ENCODE measurements at places on chromosomes 7 and 10. TPM values are rescaled to one million over a fixed set of nuclear protein-coding genes. Genes with fewer than 3 reads are reported as not detected.
A peak's percentile ranks its signal among the peaks of the same experiment; 100 is the strongest.

DNA sequence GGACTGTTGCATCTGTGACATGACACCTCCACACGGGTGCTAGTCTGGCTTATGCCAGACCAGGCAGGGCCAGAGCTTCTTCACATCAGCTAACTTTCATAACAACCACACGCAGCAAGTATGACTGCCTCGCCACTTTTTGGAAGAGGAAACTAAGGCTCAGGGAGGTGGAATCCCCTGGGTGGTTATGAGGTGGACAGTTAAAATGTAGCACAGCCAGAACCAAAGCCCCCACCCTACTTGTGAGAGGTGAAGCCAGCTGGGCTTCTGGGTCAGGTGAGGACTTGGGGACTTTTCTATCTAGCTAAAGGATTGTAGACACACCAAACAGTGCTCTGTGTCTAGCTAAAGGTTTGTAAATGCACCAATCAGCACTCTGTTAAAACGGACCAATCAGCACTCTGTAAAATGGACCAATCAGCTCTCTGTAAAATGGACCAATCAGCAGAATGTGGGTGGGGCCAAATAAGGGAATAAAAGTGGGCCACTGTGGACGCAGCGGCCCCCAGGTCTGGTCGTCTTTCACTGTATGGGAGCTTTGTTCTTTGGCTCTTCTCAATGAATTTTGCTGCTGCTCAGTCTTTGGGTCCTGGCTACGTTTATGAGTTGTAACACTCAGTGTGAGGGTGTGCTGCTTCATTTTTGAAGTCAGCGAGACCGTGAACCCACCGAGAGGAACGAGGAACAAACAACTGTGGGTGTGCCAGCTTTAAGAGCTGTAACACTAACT is 171.0 kb downstream of the PTPN20 start:
- no peak for ATAC-seq

GRCh38 chr7:45028138-45028919 is 28.3 kb downstream of the CCM2 start:
- no peak for ATAC-seq

GRCh38 chr7:135320268-135320667 is 86.6 kb downstream of the STRA8 start:
- no peak for ATAC-seq

DNA sequence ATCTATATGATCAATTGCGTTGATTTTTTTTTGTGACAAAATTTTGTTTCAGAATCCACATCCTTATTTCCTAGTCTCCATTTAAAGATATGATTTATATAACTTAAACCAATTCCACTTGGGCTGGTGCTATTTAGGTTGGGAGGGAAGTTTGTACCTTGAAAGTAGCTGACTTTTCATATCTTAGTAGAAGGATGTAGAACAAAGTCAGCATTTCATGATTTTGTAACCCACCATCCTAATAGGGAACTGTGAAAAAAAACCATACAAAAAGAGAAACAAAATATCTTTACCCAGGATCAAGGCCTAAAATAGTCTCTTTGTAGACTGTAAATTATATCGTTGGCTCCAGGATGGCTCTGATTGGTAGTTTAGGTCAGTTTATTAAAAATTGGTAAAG is 8.3 kb downstream of the HECTD2 start:
- ATAC-seq: no peak

DNA sequence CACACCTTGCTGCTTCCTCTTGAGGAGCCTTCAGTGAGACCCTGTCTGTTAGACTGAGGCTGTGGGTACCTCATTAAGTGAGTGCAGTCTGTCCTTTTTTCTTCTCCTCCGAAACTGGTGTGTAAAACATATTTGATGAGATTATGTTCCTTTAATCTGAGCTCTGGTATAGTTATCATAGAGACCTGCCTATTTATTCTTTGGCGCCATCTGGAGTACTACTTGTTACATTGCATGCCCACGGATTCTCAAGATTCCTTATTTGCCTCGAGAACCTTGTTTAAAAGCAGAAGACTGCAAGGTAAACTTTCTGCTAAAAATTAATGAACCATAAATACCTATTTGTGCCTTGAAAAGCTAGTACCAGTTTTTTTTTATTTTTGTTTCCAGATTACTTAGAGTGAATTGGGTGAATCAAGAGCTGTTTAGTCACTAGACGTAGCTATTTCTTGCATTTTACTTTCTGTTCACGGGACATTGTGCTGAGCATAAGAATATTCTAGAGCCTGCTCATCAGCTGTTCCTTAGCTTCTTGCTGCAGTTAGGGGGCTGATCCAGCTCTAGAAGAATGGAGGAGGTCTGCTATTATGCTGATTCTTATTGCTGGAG is 16.9 kb upstream of the STMP1 start:
- peak; percentile 71 for ATAC-seq

- no peak for ATAC-seq
Observed at GRCh38 chr7:125122173-125122572, 192.5 kb upstream of the POT1 start.

DNA sequence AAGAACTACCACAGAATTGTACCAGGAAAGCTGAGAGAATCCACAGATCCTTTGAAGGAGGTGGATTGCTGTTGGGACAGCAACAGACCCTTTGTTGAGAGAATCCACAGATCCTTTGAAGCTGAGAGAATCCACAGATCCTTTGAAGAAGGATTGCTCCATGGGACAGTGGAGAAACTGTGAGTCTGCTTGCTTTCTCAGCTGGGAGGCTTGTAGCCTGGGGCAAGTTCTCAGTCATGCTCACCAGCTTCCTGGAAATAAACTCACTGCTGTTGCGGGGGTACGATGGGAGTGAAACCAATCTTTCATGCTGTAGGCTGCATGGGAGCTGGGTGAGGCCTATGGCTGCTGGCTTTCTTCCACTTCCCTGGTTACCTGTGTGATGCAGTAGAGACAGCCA is 106.3 kb downstream of the C7orf25 start:
- ATAC-seq: no peak

GRCh38 chr10:16854623-16855022 is 37.4 kb upstream of the RSU1 start:
- peak; percentile 63 for ATAC-seq

DNA sequence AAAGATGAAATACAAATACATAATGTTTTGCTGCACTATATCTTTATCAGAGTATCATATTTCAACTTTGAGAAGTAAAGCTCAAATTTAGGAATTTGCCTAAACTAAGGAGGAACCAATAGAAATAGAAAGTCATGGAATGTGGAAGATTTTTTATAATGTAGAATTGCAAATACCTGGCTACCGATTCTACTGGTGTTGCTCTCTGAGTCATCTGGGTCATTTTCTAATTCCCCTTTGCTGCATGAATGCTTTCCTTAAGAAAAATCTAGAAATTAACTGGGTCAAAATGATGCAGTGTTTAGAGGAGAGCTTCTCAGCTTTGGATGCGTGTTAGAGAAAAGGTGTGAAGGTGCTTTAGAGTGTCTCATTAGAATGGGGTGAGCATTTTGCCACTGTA is 568.9 kb upstream of the ANKRD30A start:
- ATAC-seq: no peak

- no peak for ATAC-seq
Observed at GRCh38 chr7:64905133-64905532, 2.1 kb downstream of the ZNF273 start.

GRCh38 chr7:144378651-144379050 is 23.4 kb downstream of the ARHGEF5 start:
- peak; percentile 85 for ATAC-seq

DNA sequence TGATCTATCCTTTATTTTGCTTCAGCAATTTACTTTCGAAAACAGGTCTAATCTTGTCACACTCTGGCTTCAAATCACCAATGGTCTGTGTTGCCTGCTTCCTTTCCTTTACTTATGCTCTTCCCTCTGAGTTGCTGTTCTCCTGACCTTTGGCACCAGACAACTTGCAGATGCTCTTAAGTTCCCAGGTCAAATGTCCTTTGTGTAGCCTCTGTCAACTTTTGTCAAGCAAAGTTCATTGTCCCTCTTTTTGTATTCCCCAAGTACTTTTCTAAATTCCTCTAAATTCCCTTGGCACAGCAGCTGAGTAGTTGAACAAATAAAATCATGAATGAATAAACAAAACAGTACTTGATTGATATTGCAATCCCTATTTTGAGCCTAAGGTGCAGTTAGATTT is 289.4 kb downstream of the BICC1 start:
- no peak for ATAC-seq

DNA sequence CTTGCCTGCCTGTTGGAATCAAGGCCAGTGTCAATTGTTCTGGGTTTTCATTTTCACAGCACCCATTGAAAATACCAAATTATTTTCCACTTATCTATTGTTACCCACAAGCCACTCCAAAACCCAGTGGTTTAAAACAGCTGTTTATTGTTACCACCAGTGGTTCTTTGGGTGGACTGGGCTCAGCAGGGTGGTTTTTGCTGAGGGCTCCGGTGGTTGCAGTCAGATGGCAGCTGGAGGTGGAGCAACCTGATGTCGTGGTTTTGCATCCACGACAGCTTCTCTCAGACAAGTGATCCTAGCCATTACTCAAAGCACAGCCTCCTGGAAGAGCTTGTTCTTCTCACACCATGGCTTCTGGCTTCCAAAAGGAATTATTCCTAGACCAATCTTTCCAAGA is 235.1 kb upstream of the ADARB2 start:
- ATAC-seq: no peak

GRCh38 chr10:24947304-24948097 is 4.9 kb downstream of the PRTFDC1 start:
- no peak for ATAC-seq

DNA sequence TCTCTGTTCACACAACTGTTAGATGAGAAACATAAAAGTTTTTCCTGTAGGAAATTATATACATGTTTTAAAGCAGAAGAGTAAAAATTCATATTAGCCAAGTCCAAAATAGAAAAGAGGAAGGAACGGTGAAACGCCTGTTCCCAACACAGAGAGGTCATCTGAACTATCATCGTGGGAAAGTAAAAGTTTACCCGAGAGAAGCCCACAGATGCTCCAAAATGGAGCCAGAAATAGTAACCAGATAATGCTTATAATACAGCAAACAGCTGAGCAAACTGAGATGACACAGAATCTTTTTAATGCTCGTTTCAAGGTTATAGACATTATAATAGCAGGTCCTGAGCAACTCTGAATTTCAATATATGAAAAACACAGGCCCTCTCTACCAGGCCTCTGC is 24.5 kb downstream of the FRMD4A start:
- ATAC-seq: no peak

GRCh38 chr10:20993830-20994527 is 96.9 kb upstream of the NEBL start:
- peak; percentile 53 for ATAC-seq

DNA sequence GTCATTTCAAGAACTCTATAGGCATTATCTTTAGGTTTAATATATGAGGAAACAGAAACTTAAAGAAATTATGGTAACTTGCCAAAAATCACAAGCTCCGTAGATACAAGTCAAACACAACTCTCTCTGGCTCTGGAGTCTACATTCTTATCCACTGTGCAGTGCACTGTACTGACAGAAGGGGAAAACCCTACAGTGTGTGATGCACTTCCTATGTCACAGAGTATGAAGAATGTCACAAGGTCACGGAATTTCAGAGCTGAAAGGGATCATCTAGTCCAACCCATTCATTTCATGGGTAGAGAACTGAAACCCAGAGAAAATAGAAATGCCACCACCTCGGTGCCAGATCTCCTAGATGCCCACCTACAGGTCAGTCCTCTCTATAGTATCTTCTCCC is 86.1 kb downstream of the LRRTM3 start:
- no peak for ATAC-seq

- ATAC-seq: no peak
Observed at GRCh38 chr10:47151920-47152319, 148.1 kb upstream of the GDF10 start.

DNA sequence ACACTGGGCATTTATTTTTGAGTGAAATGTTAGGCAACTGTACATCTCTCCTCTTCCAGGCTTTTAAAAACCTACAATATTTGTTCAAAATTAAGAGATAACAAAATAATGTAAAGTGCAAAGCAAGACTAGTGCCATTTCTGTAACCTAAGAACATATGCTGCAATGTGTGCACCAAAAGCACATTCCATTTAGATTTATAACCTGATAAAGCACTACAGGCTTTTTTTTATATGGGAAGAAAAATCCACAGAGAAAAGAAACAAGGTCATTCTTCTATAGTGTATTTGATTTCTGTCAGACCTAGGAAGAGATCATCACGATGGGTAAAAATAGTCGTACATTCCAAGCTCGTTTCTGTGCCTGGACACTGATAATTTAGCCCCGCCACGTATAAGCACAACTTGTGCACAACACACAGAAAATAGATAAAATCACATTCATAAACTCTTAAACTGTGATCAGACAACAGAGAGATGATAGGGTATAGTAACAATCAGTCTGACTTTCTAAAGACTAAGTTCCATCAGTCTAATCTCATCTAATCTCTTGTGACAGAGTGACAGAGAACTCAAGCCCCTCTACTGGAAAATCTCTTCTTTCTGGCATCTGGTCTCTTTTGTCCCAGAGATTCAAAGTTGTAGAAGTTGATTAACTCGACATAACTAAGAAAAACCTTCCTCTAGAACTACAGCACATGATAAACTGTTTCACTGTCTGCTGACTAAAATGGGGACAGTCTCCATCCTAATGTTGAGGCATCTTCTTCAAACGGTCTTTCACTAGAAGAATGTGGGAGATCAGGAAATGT is 6.7 kb downstream of the LAMB1 start:
- no peak for ATAC-seq

- ATAC-seq: peak; percentile 35
Observed at GRCh38 chr7:157404845-157405481, 68.2 kb downstream of the DNAJB6 start.

- ATAC-seq: no peak
Observed at GRCh38 chr10:122280156-122280555, 9.1 kb downstream of the BTBD16 start.

GRCh38 chr10:86193841-86194240 is 172.8 kb downstream of the GRID1 start:
- ATAC-seq: no peak

GRCh38 chr7:52498366-52498765 is 537.1 kb upstream of the POM121L12 start:
- no peak for ATAC-seq

DNA sequence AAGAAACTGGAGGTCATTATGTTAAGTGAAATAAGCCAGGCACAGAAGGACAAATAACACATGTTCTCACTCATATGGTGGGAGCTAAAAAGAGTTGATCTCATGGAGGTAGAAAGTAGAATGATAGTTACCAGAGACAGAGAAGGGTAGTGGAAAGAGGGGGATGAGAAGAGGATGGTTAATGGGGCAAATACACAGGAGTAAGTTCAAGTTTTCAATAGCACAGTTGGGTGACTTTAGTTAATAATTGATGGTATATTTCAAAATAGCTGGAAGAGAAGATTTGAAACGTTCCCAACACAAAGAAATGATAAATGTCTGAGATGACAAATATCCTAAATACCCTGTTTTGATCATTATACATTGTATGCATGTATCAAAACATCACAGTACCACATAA is 261.8 kb downstream of the THSD7A start:
- ATAC-seq: no peak

- no peak for ATAC-seq
Observed at GRCh38 chr7:121450631-121451198, 54.6 kb upstream of the FAM3C start.

TMEM229A gene
- not detected for total RNA-seq

PIP gene
- 0.56 TPM for total RNA-seq

TSPAN12 gene
- total RNA-seq: 0.92 TPM

CYP26C1 gene
- not detected for total RNA-seq

HUS1 gene
- 20.0 TPM for total RNA-seq

CYP26A1 gene
- total RNA-seq: not detected

ZNF485 gene
- total RNA-seq: 2.5 TPM

FBXO24 gene
- 0.32 TPM for total RNA-seq

All from esophagus mucosa (tissue), 1 donor.